ENCODE measurements at places on chromosomes 16 and 17.

- no peak for DNase-seq
Observed at GRCh38 chr16:86477642-86478041, 32.7 kb upstream of the FOXF1 start.

DNA sequence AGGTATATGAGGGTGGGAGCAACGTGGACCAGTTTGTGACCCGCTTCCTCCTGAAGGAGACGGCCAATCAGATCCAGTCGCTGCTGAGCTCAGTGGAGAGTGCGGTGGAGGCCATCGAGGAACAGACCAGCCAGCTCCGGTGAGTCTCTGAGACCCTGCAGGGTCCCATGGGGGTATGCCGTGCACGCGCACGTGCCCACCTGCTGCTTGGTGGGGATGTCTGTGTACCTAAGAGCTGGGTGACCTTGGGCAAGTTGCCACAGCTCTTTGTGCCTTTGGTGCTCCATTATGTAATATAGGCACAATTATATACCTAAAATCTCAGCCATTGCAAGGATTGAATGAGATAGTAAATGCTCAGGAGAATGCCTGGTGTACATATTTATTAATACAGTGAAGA is 22.4 kb downstream of the NECAB2 start:
- peak; percentile 29 for DNase-seq

- no peak for DNase-seq
Observed at GRCh38 chr17:81171941-81172340, 5.9 kb upstream of the AATK start.

GRCh38 chr16:71956486-71956885 is 43.7 kb downstream of the PKD1L3 start:
- DNase-seq = no peak

DNA sequence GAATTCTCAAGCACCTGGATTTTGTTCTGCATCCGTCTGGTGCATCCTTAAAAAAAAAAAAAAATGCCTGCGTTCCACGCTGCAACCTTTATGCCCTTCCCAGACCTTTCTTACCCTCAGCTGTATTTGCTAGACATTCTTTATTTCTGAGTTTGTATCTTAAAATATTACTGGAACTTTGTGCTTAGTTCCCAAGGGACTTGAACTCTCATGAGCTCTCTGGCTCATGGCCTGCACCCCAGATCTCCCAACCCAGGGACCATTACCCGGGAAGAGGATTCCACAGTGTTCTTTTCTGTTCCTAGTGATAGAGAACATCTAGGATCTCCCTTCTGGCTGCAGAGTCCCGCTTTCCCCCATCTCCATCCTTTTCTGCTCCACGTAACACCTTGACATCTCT is 28.9 kb upstream of the CLEC18A start:
- DNase-seq = no peak

DNA sequence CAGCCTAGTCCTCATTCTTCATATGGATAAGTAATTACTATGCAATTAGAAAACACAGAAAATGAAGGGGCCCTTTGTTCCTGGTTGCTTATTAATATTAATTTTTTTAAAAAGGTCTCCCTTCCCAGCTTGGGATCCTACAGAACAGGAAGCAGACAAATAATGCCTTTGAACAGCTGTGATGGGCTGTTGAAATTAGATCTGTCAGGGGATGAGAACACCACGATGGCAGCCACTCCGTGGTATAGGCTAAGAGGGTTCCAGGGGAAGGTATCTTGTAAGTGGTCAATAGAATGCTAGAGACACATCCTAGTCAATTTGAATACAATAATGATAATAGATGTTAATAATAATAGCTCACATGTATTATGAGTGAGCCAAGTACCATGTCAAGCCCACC is 83.1 kb downstream of the CCDC182 start:
- DNase-seq = peak; percentile 75

GRCh38 chr16:50880926-50881325 is 139.0 kb downstream of the CYLD start:
- DNase-seq = no peak

DNA sequence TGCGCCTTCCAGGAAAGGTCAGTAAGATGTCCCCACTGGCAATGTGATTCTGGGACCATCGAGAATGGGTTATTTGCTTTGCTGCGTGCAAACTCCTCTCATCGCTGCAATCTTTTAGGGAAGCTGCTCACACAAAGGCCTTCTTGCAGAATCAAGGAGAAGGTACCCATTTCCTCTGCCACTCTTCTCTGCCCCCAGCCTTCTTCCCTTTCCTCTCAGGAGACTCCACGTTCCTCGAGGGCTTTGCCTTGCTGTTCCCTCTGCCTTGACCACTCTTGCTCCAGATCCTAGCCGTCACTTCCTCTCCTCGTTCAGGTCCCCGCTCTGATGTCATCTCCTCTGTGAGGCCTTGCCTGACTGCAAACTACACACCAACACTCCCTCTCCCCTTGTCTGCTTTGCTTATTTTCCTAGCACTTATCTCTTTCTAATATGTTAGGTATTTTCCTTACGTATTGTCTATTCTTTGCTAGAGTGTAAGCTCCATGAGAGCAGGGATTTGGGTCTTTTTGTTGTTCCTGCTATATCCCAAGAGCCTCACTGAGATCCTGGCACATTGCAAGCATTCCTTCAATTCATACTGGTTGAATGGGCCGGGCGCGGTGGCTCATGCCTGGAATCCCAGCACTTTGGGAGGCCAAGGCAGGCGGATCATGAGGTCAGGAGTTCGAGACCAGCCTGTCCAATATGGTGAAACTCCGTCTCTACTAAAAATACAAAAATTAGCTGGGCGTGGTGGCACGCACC is 5.3 kb upstream of the CRK start:
- DNase-seq = no peak

GRCh38 chr16:67241008-67241900 is 6.0 kb downstream of the FHOD1 start:
- no peak for DNase-seq

DNA sequence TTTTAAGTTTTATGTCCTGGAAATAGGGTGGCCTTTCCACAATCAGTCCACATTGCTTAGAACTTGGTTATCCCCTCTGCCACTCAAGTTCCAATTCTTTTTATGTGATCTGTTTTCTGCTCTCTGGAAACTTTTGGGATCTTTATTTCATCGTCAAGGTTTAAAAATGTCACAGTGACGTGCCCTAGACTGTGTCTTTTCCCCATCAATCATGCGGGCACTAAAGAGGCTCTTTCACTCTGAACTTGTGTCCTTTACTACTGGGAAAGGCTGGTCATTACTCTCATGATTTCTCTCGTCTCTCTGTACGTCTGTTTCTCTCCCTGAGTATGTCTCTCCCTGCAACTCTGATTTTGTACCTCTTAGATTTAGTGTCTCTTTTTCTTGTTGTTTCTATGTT is 189.8 kb upstream of the AXIN2 start:
- DNase-seq = no peak

DNA sequence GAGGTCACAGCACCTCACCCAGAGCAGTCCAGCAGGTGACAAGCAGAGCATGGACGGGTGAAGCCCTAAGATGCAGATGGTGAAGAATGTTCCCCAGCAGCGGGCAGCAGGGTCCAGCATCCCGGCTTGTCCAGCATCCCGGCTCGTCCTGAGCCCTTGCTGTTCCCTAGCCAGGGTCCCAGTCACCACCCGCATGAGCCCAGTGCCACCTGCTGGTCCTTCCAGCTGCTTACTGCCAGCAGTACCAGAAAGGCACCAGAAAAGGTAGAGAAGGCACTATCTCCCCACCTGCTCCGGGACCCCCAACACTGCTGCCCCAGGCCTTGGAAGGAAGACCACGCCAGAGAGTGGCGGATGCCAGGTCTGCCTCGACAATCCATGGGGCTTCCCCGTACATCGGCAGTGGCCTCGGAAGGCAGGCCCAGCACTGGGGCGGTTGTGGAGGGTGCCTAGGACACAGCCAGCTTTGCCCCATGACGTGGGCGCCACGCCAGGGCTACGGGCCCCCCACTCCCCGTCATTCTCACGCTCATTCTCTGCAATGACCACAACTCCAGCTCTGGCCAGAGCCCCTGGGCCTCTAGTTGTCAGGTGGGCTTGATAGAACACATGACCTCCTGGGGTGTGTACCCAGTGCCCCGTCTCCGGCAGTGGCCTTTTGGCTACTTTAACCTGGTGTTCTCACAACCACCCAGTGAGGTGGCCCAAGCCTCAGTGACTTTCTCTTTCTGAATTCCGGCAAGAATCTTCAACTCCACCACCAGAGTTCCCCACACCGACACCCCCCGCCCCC is 1.4 kb downstream of the CENPX start:
- DNase-seq = peak; percentile 24
